ENCODE measurements at places on chromosomes 6 and 20.

GRCh38 chr20:37161830-37162549 is 17.1 kb upstream of the RPN2 start:
- DNase-seq, result no peak

GRCh38 chr6:37648465-37649330 is 49.0 kb downstream of the MDGA1 start:
- DNase-seq, result peak; percentile 15

DNA sequence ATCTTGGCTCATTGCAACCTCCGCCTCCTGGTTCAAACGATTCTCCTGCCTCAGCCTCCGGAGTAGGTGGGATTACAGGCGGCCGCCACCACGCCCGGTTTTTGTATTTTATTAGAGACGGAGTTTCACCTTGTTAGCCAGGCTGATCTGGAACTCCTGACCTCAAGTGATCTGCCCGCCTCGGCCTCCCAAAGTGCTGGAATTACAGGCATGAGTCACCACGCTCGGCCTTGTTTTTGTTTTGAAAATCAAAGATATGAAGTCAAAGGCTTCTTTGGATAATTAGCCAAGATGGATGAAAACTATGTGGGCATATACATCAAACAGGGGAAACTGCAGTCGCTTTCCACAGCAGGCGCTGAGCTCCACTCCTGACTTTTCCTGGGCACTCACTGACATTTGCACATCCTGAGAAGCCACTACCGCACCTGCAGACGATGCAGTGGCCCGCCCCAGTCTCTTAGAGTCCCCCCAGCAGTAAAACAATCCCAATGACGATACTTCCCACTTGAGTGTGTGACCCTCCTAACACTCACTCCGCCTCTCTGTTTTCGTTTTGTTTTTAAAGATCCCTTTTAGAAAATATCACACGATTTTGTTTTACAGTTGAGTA is 44.1 kb downstream of the GJA1 start:
- DNase-seq, result no peak

DNA sequence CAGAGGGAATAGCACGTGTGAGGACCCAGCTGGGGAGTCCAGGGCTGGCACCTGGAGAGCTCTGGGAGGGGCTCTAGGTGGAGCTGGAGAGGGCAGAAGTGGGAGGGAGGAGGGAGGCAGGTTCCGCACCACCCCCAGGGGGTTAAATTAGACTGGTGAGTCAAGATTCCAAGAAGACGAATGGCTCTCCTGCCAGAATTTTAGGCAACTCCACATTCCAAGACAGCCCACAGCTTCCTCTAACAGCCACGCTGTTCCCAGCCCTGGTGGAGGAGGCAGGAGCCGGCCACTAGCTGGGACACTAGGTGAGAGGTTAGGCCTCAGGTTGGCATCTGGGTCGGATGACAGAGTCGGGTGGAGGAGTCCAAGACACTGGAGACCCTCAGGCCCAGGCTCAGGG is 60.2 kb downstream of the TFAP2C start:
- no peak for DNase-seq

GRCh38 chr6:107284805-107285204 is 169.5 kb upstream of the BEND3 start:
- DNase-seq, result no peak

GRCh38 chr6:16238057-16238962 is at the start of gene GMPR:
GMPR (plus strand) TSS chr6:16238587; CDS start chr6:16238694, 107 bp downstream.
- peak; percentile 66 for DNase-seq

DNA sequence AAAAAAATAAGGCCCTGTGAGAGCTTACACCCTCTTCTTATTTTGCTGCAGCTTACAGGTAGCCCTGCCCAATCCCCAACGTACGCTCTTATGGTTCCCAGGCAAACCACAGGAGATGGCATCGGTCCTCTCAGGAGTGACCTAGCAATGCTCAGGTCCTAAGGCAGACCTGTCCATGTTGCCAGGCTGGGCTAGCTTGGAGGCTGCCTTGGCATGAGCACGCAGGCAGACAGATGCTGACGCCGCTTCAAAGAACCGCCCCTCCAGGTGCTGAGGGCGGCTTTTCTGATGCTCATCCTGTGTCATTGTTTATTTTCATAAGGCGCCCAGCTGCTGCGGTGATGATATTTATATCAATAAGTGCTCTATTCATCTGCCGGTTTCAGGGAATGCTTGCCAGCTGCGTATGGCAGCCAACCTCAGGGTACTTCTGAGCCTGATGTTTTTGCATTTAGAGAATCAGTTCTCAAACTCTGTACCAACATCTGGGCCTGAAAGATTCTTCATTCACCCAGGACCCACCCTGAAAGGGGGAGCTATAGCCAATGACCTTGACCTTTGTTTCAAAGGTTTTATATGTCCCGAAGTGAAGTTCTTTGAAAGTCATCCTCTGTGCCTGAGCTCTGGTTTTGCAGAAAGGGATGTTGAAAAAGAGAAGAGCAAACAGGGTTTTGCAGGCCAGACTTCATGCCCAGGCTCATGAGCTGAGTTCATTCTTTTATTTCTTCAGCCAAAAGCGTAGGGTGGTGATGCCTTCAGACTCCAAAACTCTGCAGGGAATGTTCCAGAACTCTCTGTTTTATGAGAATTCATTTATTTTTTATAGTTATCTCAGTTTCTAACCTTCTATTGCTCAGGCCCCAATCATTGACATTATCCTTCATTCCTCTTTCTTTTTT is 475.6 kb upstream of the CHD6 start:
- DNase-seq, result no peak

DNA sequence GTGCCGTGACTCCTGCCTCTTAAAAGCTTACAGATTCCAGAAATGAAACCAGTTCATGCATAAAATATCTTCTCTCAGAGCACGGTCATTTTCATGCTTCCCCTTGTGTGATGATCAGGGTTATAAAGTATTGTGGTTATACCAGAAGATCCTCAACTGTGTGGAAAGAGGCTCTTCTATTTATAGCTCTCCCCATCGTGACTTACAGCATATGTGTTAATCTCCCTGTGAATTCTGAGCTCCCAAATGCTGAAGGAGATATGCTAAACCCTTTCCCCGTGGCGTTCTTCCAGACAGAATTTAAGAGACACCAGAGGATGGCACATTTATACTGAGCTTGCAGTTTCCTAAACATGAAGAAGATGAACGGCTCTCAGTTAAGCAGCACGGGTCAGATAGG is 158.8 kb downstream of the CDH26 start:
- DNase-seq, result no peak

DNA sequence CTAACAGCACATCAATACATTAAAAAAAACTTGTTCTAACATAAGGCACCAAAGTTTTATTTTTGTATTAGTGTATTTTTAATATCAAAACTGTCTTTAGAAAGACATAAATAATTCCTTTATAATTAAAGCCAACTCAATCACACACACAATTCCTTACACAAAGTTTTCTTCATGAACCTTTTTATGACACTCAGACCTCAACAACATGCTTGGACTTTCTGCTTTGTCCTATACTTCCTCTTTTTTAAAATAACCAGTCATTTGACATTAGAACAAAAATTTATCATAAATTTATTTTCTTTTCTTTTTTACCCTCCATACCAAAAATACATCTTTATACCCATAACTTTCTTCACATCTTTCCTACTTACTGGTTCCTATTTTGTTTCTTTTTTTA is 292.0 kb upstream of the ARID1B start:
- DNase-seq, result no peak

GRCh38 chr6:43943099-43943766 is 173.2 kb downstream of the VEGFA start:
- no peak for DNase-seq

DNA sequence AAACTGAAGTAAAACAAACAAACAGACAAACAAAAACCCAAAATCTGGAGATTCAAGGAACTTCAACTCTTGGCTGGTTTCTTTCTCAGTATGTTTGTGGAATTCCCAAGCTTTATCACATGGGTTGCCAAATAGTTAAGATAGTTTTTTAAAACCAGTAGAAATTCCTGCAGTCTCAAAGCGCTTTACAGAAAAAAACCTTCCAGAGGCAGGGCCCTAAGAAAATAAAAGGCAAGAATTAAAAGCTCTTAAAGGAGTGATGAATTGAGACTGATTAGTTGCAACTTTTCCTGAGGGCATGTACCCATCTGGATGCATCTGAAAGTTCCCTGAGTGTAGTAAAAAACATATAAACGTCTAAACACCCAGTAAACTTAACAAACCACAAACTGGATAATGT is 25.9 kb upstream of the PTCHD4 start:
- DNase-seq, result no peak

GRCh38 chr20:41135187-41135887 is 2.0 kb upstream of the PLCG1 start:
- peak; percentile 74 for DNase-seq

DNA sequence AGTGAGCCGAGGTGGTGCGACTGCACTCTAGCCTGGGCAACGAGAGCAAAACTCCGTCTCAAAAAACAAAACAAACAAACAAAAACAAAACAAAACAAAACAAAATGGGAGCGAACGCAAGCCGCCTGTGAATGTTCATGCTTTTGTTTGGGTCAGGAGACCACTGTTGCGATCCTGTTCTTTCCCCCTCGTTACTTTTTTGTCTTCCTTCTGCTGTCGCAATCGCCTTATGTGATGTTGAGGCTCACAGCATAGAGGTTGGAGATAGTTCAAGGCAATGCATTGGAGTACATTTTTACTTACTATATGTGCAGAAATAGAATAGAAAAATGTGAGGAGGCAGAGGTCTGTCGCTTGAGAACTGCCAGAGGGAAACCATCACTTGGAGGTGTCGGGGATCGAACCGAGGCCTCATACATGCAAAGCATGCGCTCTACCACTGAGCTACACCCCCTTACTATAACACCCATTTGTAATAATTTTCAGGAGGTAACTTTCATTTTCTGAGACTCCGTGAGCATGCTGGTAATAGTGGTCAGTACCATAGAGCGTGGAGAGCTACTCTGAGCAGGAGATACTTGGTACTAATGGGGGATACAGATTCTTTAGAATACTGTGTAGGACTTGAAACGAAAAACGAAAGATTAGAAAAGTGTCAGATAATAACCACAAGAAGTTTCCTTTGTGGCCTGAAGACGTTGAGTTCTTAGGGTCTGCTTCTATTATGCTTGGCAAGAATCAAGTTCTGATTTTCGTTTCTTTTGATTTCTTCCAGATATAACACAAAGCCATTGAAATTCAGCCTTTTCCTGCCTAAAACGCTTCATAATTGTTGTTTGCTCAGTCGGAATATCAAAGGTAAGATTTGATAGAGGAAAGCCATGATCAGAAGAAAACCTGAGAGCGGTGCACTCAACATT is 121.1 kb downstream of the TRIM27 start:
- peak; percentile 30 for DNase-seq

DNA sequence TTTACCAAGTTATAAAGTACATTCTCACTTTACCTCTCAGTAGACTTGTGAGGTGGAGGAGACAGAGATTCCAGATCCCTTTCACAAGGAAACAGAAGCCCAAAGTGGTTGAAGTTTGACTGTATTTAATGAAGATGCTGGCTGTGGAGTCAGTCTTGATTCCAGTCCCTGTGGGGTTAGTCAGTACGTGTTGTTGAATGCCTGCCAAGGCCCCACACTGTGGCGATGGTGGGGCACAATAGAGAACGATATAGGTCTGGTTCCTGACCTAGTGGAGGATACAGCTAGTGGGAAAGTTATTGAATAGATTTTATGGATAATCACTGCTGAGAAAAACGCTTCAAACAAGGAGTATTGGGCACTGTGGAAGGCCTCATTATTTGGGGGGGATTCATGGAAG is 71.4 kb downstream of the LRRC1 start:
- DNase-seq, result no peak

- no peak for DNase-seq
Observed at GRCh38 chr6:22471132-22471690, 98.2 kb upstream of the HDGFL1 start.

GRCh38 chr6:67642582-67642981 is 992.5 kb upstream of the ADGRB3 start:
- no peak for DNase-seq

DNA sequence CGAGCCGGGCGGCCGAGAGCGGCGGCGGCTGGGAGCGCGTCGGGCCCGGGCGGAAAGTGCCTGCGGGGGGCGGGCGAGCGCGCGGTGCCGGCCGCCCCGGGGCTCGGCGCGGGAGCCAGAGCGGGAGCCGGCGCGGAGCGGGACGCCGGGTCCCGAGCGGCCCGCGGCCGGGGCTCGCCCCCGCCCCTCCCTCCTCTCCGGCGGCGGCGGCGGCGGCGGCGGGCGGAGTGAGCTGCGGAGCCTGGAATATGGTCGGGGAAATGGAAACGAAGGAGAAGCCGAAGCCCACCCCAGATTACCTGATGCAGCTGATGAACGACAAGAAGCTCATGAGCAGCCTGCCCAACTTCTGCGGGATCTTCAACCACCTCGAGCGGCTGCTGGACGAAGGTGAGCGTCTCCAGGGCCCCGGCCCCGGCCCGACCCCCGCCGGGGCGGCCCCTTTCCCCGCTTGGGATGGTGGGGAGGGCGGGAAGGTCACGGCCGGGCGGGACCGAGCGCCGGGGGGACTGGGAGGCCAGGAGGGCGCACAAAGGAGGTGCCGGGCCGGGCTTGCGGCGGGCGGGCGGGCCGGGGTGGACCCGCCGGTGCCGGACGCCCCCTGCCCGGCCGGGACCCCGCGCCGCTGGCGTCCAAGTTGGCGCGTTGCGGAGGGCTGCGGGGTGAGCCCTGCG is 565 bp downstream of the QKI start:
- peak; percentile 38 for DNase-seq
